Activated gamma-delta T cell treated with Interleukin-2 at 50 U/mL for 16 hours (primary cell): ENCODE measurements at places on chromosomes 1 and 21.
A peak's percentile ranks its signal among the peaks of the same experiment; 100 is the strongest.

DNA sequence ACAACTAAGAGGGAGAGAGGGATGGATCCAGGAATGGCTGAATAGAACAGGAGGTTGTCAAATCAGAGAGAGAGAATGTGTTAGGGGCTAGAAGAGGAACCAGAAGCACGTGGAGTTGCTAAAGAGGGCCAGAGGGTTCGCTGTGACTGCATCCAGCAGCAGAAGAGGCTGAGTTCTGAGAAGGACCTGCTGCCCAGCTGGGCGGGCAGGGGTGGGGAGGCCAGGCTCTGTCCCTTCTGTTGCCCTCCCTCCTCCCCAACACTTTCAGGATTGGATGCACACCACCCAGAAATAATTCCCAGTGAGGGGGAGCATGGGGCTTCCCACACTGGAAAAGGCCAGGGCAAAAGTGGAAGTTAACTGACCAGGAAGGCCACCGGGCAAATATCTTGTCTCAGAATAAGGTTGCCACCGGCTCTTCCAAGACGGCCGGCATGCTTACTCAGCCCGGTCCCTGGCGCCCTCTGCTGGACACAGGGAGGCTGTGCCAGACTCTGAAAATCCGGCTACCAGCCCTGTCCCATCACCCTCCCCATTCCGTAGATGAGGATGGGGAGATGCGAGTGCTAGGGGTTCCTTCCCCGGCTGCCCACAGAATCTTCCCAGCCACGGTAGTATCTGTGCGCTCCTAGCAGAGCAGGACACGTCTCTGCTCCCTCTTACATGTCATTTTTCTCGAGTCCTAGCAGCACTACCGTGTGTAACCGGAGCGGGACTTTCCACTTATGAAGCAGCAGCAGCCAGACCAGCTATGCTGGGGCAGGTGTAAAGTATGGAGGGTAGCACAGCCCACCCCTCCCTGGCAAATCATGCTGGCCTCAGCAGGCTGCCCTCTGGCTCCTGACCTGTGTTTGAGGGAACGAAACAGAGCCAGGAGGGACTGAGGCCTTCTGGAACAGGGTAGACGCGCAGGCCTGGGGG lies 46.8 kb upstream of the A3GALT2 start:
- peak; percentile 85 for DNase-seq

- no peak for DNase-seq
These were observed 1688.4 kb downstream of the PLA2G4A start for GRCh38 chr1:188517139-188517538.

DNA sequence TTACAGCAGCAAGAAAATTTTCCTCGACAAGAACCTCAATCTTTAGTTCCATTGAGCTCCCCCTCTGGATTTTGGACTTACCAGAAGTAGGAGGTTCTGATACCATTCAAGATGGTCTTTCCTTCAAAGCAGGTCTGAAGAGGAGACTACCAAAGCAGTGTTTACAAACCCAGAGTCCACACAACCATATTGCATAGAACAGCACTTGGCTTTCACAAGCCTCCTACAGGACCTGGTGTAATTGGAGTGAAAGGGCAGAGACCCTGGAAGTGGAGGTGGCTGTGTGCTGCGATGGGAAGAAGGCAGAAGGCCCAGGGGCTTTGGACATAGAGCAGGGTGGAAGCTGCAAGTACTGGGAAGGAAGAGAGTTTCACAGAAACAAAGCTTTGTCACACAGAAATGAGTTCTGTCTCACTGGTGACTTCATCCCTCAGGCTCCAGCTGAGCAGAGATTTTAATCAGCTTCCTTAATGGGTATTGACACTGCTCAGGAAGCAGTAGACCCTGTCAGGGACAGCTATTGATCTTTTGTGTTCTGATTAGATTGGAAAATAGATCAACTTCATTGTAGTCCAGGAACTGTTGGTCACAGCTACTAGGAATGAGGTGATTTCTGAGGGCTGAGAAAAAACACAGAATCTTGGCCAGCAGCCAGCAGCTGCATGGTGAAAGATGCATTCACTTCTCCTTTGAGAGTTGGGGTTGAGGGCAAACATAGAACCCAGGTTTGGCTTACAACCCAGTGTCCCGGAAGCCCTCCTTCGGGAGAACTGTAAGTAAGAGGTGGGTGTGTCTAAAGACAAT lies 124.0 kb downstream of the SYT2 start:
- no peak for DNase-seq

GRCh38 chr1:117630423-117630998 lies 24.7 kb downstream of the TENT5C start:
- DNase-seq = no peak

DNA sequence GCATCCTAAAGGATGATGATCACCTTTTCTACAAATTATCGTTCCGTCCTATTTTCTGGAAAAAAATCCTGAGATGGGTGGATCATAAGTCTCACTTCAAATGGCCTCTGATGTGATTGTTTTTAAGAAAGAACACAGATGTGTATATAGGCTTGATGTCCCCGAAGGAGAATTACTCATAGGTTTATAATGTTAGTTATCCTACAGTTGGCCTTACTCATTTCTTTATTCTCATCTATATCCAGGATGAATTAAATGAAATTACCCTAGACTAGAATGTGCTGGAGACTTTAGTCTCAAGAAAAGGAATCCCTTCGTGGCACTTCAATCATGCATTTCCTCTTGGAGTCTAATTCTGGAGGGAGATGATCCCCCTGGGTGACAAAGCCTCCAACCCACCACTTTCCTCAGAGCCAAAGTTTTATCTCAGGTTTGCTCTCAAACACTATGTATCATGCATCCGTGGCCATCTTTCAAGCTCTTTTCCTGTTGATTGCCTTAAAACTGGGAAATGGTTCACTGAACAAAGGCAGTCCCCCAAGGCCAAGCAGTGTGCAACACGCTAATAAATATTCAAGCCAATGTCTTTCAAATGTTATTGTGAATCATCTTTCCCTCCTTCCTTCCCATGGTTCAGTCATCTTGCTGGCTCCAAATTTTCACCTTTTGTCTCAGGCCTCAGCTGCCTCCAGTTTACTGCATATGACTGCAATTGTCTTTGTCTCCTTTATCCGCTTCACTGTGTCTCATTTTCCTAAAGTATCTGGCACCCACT lies 32.5 kb upstream of the SMYD2 start:
- DNase-seq = no peak

DNA sequence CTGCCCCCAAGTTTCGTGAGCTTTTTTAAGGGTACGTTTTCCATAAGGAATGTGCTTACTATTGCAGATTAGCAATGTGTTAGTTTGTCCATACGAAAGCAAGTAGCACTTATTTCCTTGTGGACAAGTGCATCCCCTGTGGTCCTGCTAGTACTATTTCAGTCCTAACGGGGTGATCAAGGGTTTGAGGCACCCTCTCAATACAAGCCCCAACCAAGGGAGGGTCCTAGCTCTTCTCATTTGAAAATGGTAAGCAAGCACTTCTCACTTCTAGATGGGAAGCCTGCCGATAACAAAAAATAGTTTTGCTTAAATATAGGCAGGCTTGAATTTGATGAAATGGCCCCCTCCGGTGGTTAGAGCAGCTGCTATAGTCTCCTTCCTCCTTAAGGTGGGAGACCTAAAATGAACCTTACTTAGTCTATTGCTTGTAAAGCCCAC lies 64.0 kb upstream of the HMCN1 start:
- DNase-seq = peak; percentile 58
